Thyroid gland (tissue), 4 donors: ENCODE measurements at places on chromosomes 1 and 21. TPM values are rescaled to one million over a fixed set of nuclear protein-coding genes. Genes with fewer than 3 reads are reported as not detected.

The ASCL5 gene
- not detected for total RNA-seq

The SLAMF1 gene
- 0.33 TPM for total RNA-seq

The FAM163A gene
- total RNA-seq: 1.3 TPM

The ALX3 gene
- total RNA-seq: not detected

The SPATA46 gene
- total RNA-seq: not detected

DNA sequence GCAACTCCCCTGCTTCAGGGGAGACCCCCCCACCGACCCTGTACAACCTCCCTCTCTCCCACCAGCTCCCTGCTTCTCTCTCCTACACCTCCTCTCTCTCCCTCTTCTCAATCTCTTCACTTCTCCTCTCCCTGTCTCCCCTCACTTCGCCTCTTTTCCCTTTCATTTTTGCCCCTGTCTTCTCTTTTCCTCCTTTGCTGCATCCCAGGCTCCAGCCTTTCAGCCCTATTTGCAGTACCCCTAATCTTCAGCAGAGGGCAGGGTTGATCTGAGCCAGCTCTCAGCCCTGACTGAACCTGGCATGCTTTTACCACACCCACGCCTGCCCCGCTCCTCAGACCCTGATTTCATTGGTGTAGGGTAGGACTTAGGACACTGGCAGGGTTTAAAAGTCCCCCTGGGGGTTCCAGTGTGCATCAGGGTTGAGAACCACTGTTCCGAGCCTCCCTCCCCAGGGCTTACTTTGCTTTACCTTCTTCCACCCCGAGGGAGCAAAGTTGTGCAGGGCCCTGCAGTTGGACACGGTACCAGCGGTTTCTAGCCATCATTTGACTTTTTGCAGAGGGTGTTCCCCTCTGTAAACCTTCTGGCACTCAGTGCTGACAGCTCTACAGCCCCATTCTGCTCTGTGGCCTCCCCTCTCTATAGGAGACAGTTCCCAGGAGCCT is 67.3 kb upstream of the CNTN2 start:
- DNase-seq: peak; percentile 45

DNA sequence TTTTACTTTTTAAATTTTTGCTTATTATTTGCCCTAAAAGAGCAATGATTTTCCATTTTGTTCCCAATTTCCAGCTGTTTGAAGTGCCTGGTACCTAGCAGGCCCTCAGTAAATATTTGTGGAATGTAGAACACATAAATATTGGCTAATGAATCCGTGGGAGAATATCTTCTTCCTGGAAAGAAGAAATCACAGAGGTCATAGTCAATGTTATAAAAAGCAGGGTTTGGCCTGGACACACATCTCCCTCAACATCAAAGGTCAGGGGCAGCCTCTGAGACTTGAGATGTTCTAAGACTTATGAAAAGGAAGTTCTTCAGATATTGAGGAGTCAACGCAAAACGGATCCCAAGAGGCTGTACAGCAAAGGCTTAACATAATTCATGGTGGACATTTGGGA is 358.1 kb downstream of the HHAT start:
- DNase-seq: no peak

DNA sequence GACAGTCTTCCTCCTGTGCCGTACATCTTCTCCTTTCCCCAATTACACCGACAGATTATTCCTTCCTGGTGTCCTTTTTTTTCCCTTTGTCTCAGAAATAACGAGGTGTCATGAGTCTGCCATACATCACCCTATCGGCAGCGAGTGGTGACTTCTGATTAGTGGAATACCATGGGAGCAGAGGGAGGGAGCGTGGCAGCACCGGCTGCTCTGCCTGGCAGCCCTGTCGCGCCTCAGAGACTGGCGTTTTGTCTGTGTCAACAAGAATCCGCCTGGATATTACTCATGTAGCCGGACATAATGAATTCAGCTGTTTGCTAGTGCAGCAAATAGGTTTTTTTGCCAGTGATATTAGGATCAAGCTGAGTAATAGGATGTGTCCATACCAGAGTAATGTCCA is 51.8 kb downstream of the UTP25 start:
- peak; percentile 72 for DNase-seq

DNA sequence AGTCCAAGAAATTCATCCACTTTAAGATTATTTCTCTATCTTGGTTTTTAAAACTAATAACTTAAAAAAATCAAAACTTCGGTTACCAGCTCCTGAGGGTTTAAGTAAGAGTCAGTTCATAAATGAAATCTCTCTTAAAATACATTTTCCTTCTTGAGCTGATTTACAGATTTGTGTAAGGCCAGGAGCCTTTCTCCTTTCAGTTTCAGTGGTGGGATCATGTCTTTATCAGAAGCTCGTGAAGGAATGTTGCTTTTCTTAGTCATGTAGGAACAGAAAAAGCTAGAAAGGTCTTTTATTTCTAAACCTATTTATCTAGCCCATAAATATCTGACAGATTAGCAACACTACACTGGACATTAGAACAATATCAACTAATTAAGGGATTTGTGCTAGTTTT is 390.2 kb downstream of the GPATCH2 start:
- DNase-seq: no peak

DNA sequence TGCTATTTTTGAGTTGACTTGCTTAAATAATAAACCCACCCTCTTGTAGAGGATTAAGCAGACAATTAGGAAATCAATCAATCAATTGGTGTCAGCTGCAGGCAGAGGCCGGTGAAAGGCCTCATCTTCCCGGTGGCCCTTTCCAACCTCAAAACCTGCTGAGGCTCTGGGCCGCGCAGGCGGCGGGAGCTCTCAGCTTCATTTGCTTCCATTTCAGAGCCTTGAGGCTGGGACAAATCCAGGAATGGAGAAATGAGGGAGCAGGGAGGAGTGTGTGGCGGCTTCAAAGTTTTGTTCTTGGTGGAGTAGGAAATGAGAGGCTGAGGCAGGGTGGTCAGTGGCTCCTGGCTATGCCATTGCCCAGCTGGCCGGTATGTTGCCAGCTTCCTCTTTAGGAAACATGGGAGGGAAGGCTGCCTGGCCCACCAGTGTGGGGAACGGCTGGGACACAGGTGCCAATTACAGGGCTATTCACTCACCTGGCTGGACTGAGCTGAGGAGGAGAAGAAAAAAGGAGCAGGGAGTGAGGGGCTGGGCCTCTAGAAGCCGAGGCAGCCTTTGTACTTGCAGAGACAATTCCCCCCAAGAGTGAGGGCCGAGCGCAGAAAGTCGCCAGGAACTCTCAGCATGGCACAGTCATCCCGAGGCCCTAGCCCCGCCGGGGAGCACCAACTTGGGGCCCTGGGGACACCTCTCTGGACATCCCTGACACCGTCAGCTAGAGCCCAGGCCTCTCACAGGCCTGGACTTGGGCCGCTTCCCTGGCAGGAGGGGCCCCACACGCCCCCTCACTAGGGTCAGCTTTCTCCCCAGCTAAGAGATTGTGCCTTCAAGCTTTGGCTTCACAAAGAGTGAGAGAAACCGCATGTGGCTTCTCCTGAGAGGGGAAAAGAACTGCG is 4.4 kb downstream of the POU3F1 start:
- no peak for DNase-seq

GRCh38 chr1:204697893-204698292 is 12.4 kb upstream of the LRRN2 start:
- no peak for DNase-seq

DNA sequence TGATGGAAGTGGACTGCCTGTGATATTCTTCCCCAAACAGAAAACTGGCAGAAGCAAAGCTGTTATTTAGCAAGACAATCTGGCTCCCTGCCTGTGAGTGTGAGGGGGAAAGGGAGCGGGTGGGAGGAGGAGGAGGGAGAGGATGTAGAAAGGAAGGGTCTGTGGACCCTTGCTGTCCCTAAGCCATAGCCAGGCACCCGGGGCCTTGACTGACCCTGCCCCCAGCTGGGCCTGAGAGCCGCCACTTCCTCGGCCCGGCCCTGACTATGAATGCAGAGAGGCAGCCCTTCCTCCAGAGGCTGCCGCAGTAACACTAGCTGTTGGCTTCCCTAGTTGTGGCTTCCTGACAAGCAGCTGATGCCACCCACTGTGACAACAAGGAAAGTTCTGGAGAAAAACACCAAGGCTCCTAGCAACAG is 13.9 kb downstream of the PLA2G2F start:
- no peak for DNase-seq

DNA sequence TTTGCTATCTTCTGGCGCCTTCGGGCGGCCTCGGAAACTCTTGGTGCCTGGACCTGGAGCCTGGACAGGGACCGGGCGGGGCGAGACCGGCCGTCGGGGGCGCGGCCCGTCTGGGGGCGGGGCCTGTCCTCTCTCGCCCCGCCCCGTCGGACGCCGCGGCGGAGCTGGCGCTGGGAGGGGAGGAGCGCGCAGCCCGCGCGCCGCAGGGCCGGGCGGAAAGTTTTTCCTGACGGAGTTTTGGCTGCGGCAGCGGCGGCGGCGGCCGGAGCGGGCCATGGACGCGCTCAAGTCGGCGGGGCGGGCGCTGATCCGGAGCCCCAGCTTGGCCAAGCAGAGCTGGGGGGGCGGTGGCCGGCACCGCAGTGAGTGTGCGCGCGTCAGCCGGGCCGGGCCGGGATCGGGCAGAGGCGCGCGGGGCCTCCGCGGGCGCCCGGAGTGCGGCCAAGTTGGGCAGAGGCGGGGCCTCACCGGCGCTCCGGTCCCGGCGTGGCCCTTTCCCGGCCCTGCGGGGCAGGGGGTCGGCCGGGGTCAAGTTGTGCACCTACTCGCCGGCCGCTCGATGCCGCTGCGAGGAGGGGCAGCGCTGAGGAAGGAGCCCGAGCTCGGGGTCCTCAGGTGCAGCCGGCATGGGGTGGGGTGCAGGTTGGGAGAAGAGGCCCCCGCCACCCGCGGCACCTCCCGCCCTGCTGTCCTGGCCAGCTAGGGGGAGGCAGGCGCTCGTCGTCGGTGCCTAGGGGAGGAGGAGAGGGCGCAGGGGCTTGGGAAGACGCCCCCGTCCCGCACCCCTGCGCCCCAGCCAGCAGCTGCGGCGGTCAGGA is at the start of gene LDLRAP1:
Gene LDLRAP1 (plus strand): TSS at position 182 of the 818 bp plus-strand sequence. CDS start 93 bp downstream, at position 275.
- peak; percentile 75 for DNase-seq

DNA sequence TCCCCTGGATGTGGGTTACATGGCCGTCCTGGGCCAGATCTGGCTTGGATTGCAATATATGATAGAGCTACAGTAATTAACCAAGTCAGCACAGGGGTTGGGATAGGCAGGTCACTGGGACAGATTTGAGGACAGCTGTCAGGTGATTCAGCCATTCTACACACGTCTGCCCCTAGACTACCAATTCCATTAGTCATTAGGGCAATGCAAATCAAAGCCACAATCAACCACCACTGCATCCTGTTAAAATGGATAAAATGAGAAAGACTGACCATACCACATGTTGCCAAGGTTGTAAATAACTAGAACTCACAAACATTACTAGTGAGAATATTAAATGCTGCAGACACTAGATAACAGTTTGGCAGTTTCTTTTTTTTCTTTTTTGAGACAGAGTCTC is 16.0 kb downstream of the C21orf58 start:
- no peak for DNase-seq
